NCI-H1092 treated with DMSO at 0.1 percent for 48 hours (cell line): ENCODE measurements at places on chromosomes 3 and 15.

- no peak for DNase-seq
Measured at GRCh38 chr3:146839727-146840375, 234.7 kb upstream of the PLSCR5 start.

- no peak for DNase-seq
Measured at GRCh38 chr3:134472831-134473230, 13.0 kb downstream of the ANAPC13 start.

DNA sequence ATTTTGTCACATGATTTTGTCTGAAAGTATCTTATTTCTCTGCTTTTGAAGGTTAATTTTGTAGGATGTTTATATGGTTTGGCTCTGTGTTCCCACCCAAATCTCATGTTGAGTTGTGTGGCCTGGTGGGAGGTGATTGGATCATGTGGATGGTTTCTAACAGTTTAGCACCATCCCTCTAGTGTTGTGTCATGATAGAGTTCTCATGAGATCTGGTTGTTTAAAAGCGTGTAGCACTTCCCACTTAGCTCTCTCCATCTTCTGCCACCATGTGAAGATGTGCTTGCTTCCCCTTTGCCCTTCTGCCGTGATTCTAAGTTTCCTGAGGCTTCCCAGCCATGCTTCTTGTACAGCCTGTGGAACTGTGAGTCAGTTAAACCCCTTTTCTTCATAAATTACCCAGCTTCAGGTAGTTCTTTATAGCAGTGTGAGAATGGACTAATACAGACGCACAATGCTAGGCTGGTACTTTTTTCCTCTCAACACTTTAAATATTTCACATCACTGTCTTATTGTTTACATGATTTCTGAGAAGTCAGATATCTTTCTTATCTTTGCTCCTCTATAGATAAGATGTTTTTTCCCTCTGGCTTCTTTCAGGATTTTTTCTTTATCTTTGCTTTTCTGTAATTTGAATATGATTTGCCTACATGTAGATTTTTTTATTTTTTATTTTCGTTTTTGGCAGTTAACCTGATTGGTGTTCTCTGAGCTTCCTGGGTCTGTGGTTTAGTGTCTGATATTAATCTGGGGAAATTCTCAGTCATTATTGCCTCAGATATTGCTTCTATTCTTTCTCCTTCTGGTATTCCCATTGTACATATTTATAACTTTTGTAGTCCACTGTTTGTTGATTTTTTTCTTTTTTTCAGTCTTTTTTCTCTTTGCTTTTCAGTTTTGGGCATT lies 22.2 kb downstream of the BTD start:
- no peak for DNase-seq

- DNase-seq: no peak
Measured at GRCh38 chr3:126025862-126026261, 56.9 kb downstream of the ROPN1B start.

DNA sequence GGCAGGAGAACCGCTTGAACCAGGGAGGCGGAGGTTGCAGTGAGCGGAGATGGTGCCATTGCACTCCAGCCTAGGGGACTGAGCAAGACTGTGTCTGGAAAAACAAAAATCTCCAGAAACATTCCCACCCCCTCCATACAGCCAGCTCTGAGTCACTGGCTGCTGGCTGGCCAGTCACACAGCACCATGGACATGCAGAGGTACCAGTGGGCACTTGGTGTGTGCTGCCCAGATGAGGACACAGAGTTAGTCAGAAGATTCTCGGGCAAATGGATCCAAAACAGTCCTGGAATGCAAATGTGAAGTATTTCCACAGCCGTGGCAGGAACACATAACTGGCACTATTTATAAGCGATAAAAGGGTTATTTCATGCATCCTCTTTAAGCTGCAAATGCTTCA lies 44.6 kb downstream of the BDH1 start:
- DNase-seq: no peak

GRCh38 chr3:171874879-171875278 lies 31.7 kb downstream of the TMEM212 start:
- DNase-seq: no peak

GRCh38 chr3:133388696-133389395 lies 11.0 kb upstream of the BFSP2 start:
- no peak for DNase-seq

DNA sequence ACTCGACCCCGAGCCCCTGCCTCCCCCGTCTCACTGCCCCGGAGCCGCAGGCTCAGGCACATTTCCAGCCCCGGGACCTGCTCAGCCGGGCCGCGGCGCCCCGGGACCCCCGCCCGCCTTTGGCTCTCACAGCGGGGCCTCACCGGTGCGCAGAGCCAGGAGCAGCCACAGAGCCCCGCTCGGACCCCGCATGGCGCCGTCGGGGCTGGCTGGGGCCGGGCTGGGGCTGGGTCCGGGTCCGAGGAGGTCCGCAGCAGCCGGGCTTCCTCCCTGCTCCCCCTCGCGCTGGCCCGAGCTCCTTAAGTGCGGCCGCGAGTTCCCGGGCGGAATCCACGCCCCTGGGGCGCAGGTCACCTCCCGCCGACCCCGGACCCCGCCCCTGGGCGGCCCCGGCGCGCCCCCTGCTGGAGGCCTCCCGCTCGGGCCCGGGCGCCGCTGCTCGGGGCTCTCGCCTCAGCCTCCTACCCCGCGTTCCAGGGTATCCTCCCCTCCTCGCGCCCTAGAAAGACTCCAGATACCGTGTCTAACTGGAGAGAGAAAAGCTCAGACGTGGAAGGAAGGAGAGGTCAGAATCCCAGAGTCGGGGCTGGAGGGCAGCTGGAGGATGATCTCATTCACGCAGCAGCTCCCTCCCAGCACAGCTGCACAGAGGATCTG lies at the start of gene MELTF:
TSS of gene MELTF (minus strand) at position 307 of the 657 bp plus-strand sequence. CDS start at position 192, 115 bp downstream.
- DNase-seq: peak; percentile 39

DNA sequence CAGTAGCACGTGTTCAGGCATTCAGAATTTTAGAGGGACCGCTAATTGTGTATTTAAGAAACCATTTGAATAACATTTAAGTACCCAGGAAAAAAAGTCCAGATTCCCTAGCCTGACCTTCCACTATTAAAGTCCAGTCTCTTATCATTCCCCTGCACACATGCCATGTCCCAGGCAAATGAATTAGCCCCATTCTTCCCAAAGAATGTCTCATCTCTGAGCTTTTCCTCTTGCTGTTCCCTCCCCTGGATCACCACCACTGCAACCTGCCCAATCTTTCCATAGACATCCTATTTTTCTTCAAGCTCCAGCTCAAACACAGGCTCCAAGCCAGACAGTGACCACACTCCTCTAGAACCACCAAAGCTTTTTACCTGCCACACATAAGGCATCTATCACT lies 25.9 kb downstream of the PLD1 start:
- DNase-seq: no peak

DNA sequence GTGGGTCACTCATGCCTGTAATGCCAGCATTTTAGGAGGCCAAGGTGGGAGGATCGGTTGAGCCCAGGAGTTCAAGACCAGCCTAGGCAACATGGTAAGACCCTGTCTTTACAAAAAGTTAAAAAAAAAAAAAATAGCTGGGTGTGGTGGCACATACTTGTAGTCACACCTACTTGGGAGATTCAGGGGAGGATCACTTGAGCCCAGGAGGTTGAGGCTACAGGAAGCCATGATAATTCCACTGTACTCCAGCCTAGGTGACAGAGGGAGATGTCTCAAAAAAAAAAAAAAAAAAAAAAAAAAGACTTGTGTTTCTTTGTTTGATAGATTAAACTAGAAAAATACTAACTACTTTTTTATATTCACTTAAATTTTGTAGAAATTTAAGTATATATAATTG lies 14.6 kb downstream of the RAB7A start:
- no peak for DNase-seq

DNA sequence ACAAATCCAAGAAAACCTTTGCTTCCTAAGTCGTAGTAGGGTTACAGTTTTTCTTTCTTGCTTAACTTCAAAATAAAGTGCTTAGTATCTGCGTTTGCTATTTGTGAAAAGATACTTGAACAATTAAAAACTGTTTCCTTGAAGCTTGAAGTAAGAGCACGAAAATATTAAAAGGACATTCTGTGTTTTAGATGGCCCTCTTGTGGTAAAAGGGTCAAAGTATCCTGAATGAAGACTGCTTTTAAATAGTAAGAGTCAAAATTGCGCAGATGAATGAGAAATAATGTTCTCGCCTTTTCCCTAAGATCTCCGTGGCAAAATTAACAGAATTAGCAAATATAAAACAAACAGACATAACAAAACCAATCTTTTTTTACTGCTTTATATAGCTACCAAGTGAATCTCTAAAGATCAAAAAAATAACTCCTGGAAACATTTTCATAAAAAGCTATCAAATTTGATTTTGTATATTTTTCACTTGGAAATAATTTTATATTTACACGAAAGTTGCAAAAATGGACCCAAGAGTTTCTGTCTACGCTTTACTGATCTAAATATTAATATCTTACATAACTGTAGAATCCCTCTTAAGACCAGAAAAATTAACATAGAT lies 175.4 kb downstream of the MBNL1 start:
- DNase-seq: peak; percentile 13

GRCh38 chr3:66386011-66386924 lies 114.6 kb downstream of the LRIG1 start:
- no peak for DNase-seq

GRCh38 chr3:133756716-133757694 lies 10.8 kb downstream of the TF start:
- DNase-seq: no peak
